ENCODE measurements at places on chromosomes 16 and 17.
A peak's percentile ranks its signal among the peaks of the same experiment; 100 is the strongest.

DNA sequence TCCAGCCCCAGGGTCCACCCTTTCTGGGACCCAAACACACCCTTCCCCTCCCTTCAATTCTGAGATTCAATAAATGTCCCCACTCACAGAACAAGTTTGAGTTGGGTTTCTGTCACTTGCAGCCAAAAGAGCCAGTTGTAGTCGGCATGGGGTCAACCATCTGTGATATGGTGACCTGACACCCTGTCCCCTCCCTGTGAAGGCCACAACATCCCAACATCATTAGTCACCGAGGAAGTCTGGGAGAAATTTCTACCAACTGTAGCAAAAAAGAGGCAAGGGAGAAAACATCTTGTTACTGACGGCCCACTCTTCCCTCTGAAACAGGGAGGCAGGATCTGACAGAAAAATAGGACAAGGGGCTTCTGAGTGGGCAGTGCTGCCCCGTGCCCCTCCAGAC lies 638 bp upstream of the LYZL6 start:
- no peak for DNase-seq

- DNase-seq = peak; percentile 20
These were observed 618.8 kb upstream of the CDH11 start for GRCh38 chr16:65740711-65741110.

- peak; percentile 39 for DNase-seq
These were observed 4.7 kb upstream of the CHD3 start for GRCh38 chr17:7883781-7884386.

DNA sequence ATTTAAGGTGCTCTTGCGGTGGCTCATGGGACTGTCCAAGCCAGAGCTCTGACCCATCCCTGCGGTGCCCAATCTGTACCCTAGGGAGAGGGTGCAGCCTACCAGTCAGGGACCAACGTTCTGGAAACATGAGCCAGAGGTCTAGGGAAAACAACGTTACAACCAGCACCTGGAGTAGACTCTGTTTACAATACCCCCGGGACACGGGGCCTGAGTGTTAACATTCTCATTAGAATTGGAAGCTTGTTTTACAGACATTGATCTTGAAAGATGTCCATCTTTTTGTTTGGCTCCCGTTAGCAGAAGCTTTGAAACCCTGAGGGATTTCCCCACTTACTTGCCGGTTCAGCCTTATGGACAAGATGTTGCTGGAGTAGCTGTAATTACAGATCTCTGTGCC lies 6.9 kb downstream of the WIPI1 start:
- no peak for DNase-seq

DNA sequence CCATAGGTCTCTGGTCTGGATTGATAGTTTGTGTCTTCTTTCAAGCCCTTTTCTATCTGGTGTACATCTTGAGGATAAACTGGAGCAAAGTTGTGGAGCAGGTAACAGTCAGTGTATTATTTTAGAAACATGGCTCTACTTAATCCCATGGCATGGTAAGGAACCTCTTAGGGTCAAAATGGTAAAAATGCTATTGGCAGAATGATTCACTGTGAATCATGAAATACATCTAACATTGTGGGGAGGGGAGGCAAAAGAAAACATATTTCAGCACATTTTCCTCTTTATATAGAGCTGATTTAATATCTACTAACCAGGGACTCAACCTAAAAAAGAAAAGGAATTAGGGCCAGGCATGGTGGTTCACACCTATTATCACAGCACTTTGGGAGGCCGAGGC lies 17.9 kb upstream of the ALDH3A2 start:
- no peak for DNase-seq

GRCh38 chr17:16439303-16439791 lies 24.0 kb downstream of the TRPV2 start:
- no peak for DNase-seq

DNA sequence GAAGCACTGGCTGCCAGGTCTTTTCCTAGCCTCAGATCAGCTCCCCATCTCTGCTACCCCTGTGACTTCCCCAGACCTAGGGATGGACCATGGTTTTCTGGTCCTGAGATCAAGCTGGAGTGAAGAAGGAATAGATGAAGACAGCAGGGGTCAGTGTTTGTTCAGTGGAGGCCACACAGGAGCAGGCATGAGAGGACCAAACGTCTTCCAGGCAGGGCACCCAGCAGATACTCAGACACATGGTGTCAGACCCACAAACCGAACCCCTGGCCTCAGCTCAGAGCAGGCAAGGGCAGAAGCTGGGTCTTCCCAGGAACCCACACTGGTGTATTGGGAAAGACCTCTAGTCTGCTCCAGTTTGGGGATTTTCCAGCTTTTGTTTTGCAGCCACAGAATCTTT lies 189.7 kb downstream of the IRX5 start:
- DNase-seq = peak; percentile 55

DNA sequence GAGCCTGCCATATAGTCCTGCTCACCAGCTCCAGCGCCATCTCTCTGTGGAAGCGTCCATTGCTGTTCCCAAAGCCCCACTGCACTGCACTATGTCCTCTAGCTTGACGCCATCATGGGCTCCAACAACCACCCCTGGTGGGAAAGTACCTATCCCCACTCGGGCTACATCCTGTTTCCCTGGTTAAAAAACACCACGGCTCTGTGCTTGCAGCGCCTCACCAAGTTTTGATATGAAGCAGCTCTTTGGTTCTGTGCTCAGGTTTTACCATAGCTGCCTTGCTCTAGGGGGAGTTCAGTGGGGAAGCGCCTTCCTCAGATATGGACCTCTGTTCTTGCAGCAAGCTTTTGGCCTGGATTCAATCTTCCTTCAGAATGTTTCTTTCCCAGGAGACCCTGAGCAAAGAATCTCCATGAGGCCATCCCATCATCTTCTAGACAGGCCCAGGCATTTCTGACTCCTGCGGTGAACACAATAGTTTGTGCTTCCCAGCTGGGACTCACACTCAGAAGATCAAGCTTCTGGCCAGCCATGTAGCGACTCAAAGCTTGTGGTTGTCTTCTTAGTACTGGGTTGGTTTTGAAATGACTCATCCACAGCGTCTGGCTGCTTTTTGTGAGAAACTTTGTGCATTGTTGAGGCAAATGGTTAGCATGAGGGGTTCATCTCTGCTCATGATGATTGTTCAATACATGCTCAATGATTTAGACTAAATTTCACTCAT lies 39.5 kb downstream of the DYNLRB2 start:
- peak; percentile 66 for DNase-seq

GRCh38 chr17:10211666-10212065 lies 13.3 kb upstream of the GAS7 start:
- no peak for DNase-seq

GRCh38 chr16:67540756-67541155 lies 12.1 kb downstream of the RIPOR1 start:
- DNase-seq = no peak
